ENCODE measurements at places on chromosomes 5 and 9. TPM values are rescaled to one million over a fixed set of nuclear protein-coding genes. Genes with fewer than 3 reads are reported as not detected.

DNA sequence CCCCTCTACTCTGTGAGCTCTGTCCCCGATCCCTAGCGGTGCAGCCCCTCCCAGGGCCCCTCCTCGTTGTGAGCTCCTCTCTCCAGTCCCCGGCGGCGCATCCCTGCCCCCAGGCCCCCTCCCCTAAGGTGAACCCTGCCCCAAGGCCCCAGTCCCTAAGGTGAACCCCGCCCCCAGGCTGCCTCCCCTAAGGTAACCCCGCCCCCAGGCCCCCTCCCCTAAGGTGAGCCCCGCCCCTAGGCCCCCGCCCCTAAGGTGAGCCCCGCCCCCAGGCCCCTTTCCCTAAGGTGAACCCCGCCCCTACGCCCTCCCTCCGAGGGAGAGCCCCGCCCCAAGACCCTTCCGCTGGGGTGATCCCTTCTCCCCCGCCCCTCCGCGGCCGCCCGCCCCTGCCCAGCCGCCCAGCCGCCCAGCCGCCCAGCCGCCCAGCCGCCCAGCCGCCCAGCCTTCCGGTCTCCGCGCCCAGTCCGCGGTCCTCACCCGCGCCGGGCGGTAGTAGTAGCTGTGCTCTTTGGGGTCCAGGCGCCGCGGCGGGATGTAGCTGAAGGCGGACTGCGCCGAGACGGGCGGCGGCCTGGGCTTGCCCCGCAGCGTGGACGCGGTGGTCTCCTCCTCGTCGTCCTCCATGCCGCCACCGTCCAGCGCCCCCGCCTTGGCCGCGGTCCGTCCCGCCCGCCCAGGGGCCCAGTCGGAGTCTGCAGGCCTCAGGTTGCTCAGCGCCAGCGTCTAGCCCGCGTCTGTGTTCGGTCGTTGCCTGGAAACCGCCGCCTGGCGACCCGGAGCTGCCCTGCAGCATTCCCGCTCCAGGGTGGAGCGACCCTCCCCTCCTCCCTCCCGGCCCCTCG is at the start of gene CFAP90:
TSS of gene CFAP90 (minus strand) at position 739 of the 845 bp plus-strand sequence. CDS start at position 627, 112 bp downstream.
- no peak for DNase-seq

- no peak for DNase-seq
These were observed 137.3 kb upstream of the KIF2A start for GRCh38 chr5:62168506-62169281.

DNA sequence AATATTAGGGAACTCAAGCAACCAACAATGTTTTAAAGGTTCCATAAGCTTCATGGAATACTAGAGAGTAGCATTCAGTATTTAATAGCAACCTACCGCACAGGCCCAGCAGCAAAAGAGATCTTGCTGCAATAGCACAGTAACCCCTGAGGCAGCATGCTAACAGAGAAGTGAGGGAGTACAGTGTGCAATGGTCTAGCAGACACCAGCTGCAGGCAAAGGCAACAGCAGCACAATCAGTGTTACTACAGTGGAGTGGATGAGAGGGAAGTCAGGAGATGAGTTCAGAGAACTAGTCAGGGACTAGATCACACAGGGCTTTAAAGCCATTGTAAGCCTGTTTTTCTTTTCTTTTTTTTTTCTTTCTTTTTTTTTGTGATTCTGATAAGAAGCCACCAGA is 2.8 kb downstream of the TICAM2 start:
- DNase-seq: no peak

Gene PAIP2
- 56.4 TPM for total RNA-seq

DNA sequence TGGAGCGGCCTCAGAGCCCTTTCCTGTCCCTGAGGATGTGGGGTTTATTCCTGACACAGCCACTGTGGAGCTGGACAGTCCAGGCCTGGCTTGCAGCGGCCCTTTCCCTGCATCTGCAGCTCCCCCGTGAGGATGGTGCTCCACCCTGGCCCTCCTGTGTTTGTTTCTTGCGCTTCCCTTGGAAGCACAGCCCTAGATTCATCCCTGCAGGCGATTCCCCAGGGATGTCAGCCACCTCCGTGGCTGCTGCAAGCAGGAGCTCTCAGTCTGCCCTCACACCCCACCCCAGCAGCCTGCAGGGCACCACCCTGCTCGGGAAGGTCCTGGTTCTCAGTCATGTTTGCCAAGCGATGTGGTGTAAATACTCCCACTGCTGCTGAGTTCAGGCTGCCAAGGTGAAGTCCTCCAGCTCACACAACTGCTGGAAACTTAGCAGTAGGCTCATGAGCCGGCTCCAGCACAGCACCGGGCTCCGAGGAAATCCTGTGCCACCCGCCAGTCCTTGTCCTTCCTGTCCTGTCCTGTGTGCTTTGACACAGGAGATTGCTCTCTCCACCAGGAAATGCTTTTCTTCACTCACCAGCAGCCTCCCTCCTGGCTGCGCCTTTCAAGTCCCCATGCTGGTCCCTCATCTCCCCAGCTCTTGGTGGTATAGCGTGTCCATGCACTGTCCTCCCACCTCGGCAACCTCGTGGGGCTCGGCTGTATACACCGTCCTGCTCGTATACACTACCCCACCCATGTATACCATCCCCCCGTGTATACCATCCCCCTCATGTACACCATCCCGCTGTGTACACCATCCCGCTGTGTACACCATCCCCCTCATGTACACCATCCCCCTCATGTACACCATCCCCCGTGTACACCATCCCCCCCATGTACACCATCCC is 16.2 kb downstream of the ROPN1L start:
- DNase-seq: no peak

Gene GRM6
- total RNA-seq: not detected

DNA sequence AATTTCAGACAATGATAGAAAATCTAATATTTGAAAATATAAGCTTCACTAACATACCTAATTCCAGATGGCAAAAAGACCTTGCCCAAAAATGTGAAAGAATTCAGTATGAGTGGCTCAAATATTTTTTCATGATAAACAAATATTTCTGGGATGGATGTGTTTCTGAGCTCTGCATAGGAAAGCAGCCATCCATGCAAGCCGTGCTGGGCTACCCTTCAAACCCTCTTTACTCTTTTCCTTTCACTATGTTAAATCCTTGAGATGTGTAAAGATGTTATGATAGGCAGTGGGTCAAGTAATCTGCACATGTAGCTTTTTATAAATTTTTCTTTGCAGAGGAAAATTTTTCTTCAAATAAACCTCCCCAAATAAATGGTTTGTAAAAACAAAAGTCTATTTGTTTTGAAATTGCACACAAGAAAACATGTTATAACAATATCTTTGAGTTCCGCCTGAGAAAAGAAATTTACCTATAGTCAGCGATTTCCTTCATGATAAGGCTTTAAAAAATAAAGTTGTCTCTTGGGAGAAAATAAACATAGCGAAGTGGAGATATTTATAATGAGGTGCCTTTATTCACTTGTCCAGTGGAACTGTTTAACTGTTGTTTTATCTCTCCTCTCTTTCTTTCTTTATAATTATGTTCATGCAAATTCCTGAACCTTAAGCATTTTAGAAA is 154.3 kb upstream of the PITX1 start:
- no peak for DNase-seq

DNA sequence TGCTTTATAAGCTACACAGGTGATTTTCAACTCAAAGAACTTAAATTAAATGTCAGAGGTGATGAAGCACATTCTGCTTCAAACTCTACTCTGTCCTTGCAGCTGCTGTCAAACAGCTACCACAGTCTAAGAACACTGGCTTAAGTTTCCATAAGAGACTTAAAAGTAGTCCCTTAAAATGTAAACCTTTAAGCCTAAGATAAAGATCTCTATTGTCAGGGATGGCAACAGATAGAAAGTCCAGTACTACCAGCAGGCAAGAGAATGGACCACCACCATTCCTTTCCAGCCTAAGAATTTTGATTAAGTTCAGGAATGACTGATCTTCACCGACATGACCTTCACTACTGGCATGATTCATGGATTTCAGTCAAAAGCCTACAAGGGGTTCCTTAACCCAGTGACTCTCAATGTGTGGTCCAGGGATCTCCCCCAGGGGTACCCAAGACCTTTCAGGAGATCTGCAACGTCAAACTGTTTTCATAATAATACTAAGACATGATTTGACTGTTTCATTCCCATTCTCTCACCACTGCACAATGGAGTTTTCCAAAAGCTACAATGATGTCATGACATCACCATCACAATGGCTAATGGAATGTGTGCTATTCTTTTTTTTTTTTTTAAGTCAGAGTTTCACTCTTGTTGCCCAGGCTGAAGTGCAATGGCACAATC is 41.1 kb upstream of the PLPP6 start:
- DNase-seq: no peak

Gene PCDHA3
- total RNA-seq: 0.06 TPM

DNA sequence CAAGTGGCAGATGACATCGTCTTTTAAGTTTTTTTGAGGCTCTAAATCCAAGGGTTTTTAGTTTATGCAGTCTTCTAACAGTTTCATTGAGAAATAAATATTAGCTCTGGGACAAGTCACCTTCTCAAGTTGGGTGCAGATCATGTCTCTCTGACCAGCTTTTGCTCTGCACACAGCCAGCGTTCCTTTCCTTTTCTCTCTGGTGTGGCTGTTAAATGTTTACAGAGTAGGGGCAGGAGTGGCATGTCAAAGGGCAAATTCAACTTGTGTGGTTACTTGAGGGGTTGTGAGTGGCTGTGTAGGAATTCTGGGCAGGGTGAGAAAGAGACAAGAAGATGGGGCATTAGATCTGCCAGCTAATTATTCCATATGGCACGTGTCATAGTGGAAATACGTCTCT is 187.5 kb upstream of the HMHB1 start:
- DNase-seq: no peak

GRCh38 chr9:113186137-113186755 is 34.8 kb downstream of the FKBP15 start:
- DNase-seq: no peak

- no peak for DNase-seq
These were observed 113.1 kb downstream of the LIFR start for GRCh38 chr5:38443390-38443789.

DNA sequence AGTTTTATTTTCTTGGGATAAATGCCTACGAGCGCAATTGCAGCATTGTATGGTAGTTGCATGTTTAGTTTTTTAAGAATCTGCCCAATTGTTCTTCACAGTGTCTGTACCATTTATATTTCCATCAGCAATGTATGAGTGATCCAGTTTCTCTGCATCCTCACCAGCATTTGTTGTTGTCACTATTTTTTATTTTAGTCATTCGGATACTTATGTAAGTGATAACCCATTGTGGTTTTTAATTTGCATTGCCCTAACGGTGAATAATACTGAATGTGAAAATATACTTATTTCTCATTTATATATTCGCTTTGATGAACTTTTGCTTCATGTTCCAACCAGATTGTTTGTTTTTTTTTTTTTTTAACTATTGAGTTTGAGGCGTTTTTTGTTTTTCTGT is 33.7 kb upstream of the PWWP2A start:
- no peak for DNase-seq
